Endothelial cell (in vitro differentiated cells): ENCODE measurements at places on chromosomes 11 and 22.

- no peak for DNase-seq
Observed at GRCh38 chr11:116589402-116589801, 183.4 kb downstream of the BUD13 start.

- no peak for DNase-seq
Observed at GRCh38 chr22:41732096-41732772, 32.9 kb downstream of the MEI1 start.

DNA sequence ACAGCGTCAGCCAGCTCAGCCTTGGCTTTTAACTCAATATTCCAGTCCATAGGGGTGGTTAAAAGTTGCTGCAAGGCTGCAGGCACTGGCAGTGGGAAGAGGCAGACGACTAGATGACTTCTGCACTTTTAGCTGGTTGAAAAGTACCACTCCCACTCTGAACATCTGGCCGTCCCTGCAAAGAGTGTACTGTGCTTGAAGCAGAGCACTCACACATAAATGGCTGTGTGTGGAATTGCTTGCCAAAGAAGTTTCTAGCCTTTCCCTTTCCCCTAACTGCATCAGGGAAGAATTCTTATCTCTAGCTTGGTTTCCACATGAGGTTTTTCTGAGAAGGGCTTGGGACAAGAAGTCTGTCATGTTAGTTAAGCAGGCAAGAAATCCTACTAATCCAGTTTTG is 5.1 kb upstream of the PHLDB1 start:
- no peak for DNase-seq

DNA sequence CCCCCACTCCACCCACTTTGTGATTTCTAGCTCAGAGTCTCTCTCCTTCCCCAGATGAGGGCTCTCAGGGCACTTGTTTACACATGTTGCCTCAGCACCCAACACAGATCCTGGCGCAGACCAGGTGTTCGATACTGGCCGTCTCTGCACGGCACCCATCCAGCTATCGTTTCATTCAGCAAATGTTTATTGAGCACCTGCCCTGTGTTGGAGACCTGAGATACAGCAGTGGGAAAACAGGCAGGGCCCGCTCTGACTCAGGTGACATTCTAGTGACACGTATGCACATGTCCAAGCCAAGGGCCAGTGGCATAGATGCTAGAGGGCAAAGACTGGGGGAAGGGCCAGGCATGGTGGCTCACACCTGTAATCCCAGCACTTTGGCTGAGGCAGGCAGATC is 71.9 kb downstream of the NFAM1 start:
- DNase-seq: no peak

- peak; percentile 38 for DNase-seq
Observed at GRCh38 chr22:35552196-35552842, 11.7 kb downstream of the RASD2 start.

- no peak for DNase-seq
Observed at GRCh38 chr11:83583757-83584366, 297.7 kb upstream of the CCDC90B start.

DNA sequence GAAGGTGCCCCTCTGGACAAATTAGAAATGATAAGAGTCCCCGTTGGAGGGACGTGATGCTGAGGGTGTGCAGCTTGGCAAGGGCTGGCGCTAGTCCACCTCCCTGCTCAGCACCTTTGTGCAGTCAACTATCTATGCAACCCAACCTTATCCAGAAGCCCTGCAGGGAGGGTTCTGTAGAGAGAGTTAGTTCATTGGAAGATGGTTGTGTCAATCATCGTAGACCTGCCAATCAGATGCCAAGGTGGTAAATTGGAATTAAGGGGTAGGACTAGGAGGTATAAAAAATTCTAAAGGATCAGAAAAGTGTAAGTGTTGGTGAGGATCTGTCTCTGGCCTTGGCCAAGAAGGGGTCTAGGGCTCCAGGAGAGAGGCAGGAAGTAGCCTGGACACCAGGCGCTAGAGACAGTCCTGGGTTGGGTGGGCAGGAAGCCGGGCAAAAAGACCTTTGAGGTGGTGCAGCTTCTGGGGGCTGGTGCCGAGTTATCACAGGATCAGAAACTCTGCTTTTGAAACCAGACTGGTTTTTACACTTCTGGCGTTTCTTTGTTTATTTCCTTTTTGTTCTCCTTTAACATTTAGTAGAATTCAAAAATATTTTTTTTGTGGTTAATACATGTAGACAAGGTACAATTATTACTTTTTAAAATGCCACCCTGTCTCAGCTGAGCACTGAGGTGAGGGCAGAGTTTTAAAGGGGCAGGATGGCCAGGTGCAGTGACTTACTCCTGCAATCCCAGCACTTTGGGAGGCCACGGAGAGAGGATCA is 1.6 kb downstream of the C1QTNF6 start:
- DNase-seq: peak; percentile 27

DNA sequence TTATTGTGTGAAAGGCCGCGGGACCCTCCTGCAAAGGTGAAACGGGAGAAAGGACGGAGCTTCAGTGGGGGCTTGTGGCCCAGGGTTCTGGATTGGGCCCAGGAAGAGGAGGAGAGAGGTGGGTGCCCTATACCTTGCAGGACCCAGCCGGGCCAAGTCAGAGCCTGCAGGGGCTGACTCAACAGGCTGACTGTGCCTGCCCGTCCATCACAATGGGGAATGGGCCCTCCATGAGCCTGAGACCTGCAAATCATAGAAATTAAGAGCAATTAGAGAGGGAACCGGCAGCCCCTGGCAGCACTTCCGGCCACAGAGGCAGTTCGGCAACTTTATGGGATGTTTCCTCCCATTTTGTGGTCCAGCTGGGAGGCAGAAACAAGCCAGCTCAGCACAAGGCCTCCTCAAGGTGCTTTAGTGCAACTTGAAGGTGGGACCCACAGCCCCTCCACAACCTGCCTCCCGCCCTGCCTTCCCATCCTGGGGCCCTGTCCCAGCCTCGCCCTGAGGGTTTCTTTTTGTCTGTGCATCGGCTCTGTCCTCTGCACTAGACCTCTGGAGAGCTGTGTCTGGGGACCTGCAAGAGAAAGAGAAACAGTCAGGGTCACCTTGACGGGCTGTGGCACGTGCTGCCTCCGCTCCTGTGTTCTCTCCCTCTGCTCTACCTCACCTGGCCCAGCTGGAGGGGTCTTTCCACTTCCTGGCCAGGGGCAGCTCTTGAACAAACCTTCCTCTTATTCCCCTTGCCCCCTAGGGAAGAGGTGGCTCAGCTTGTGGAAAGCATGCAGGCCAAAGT is 19.1 kb upstream of the NECTIN1 start:
- DNase-seq: no peak

- no peak for DNase-seq
Observed at GRCh38 chr11:26827567-26828081, 105.8 kb upstream of the SLC5A12 start.

GRCh38 chr22:43114958-43115357 is 4.4 kb downstream of the BIK start:
- DNase-seq: no peak

DNA sequence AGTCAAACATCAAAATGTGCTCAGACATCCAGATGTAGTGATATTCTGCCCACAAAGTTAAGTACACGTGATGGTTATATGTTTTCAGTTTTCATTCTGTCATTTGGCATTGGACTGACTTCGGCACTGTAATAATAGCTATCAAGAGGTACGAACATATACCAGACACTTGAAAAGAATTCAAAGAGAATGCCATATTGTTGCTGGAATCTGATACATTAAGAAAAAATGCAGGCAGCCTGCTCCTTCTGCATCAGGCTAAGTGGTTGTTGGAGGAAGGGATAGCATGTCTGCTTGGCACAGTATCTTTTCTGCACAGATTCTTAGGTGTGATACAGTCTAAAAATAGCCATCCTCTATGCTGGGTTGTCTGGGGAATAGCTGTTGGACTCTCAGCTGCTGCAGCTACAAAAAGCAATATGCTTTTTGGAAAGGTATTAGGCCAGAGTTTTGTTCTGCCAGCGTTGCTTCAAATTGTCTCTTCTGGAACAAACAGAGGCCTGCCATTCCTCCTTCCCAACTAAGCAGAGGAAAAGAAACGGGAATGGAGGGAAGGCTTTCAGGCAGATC is 892.6 kb downstream of the TBC1D22A start:
- no peak for DNase-seq

DNA sequence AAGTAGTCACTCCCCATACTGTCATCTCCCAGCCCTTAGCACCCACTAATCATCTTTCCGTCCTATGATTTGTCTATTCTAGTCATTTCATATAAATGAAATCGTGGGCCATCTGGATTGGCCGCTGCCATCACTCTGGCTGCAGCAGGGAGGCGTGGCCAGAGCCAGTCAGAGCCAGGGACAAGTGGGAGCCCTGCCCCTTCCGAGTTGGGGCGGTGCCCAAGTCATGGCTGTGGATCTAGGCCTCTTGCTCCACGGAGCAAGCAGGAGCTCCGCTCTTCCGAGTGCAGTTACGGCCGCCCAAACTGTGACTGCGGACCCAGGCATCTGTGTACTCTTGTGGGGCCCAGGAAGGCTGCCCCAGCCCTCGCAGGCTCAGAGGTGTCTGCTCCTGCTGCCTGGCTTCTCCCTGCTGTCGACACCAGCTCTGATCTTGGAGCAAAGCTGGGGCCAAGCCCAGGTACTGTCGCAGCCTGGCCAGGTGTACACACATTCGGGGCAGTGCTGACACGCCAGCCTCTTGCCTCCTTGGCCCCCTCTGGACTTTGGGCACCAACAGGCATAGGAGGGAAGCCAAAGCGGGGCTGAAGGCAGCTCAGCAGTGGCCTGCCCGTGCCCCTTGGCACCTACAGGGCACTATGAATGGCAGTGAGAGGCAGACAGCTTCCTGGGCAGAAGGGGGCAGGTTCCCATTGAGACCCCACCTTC is 8.4 kb downstream of the MRPL48 start:
- no peak for DNase-seq

GRCh38 chr11:47325271-47326041 is 27.0 kb downstream of the MYBPC3 start:
- DNase-seq: no peak

GRCh38 chr11:115411120-115411519 is 93.1 kb downstream of the CADM1 start:
- no peak for DNase-seq

GRCh38 chr22:30183271-30183670 is 63.3 kb downstream of the LIF start:
- no peak for DNase-seq

DNA sequence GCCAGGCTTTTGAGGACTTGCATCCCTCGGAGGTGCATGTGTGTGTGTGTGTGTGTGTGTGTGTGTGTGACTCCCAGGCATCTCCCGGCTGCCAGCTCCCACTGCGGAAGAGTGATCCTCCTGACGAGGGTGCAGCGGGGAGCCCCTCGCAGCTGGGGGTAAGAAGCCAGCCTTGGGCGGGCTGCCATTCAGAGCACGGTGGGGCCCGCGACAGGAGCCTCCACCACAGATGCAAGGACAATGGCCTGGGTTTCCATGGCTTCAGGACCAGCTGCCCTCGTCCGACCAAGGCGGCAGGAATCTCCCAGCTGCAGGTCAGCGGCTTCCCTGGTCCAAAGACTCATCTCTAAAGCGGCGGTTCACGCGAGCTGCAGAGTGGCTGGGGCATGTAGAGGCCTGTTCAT is 908.5 kb downstream of the BRD1 start:
- no peak for DNase-seq

DNA sequence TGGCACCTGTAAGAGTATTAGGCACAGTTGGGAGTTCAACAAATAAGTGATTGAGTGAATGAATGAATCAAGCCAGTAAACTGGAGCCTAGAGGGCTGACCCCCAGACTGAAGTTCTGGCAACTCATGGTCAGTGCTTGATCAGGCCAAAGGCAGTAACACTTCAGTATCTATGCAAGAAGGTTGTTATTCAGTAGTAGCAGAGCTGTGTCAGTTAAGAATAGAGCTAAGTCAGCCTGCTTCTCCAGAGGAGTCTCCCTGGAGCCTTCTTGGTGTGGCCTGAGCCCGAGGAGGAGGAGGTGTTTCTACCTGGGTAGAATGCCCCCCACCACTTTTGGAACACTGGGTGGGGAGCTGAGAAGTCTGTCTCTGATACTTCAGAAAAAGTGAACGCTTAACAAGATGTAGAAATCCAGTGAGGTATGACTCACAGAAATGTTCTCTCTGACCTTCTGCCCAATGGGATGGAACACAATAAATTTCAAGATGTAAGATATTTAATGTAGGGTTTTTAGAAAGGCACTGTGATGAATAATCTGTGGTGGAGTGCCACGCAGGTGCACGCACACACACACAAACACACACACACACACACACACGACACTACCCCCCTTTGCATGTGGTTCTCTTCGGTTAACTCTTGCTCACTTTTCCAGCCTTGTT is 219.9 kb downstream of the HIPK3 start:
- DNase-seq: no peak

- DNase-seq: no peak
Observed at GRCh38 chr11:44945666-44946065, 5.0 kb downstream of the TP53I11 start.

GRCh38 chr11:77968337-77968736 is 26.1 kb downstream of the INTS4 start:
- DNase-seq: no peak

DNA sequence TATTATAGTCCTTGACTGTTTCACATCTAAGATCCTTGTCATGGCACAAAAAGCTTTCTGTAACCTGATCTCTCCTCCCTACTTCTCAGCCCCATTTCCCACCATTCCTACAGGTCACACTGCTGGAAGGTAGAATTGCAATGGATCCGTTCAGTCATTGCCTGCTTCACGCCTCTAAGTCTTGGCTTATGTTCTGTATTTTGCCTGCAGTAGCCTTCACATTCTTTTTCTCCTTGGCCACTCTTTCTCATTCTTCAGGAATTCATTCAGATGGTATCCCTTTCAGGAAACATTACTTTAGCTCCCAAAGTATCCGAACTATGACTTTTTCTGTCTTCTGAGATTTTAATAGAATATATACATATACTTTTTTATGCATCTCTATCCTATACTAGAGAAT is 731.5 kb downstream of the NTM start:
- DNase-seq: no peak

DNA sequence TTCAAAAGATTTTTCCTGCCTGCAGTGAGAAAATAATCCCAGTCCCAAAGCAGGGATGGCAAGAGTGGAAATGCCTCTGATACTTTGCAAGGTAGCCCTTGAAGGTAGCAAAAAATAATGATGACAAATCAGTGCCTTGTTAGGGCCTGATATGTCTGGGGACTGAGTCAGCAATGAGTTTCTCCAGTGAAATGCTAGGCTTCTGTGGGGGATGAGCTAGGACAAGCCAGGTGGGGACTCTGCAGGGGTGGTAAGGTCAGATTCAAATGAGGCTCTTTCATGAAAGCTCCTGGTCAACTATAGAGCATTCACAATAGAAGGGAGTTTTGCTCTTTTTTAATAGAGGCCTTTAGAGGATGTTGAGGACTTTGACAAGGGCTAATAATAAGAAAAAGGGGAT is 77.7 kb downstream of the ME3 start:
- DNase-seq: no peak

- DNase-seq: no peak
Observed at GRCh38 chr22:46451741-46452140, 85.7 kb downstream of the CELSR1 start.
